Occipital lobe (tissue), 3 donors: ENCODE measurements at places on chromosomes 2 and 18. TPM values are rescaled to one million over a fixed set of nuclear protein-coding genes. Genes with fewer than 3 reads are reported as not detected.
A peak's percentile ranks its signal among the peaks of the same experiment; 100 is the strongest.

Gene R3HDM1
- total RNA-seq: 360 TPM

Gene AQP12A
- not detected for total RNA-seq

Gene UGT1A10
- total RNA-seq: not detected

Gene KANSL1L
- total RNA-seq: 97.0 TPM

Gene DCDC2C
- 0.62 TPM for total RNA-seq

Gene CGREF1
- total RNA-seq: 17.3 TPM

Gene AQP12B
- total RNA-seq: not detected

Gene DLX2
- total RNA-seq: 3.3 TPM

GRCh38 chr2:216918088-216918680 is 58.3 kb upstream of the TNP1 start:
- no peak for DNase-seq

DNA sequence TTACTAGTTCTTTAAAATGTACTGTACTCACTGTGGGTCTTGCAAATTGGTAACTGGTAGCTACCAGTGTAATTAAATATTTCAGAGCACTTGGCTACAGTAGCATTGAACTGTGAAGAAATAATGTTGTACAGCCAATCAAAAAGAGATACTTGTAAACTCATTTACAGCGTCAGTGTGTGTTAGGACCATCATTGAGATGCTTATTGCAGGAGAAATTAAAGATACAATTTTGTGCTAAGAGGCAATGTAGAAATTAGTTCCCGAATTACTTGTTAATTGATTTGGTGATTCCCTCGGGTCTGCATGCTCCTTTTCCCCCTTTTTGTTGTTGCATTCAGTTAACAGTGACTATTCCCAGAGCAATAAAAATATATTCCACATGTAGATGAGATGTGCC is 330.5 kb downstream of the AGAP1 start:
- DNase-seq: no peak

DNA sequence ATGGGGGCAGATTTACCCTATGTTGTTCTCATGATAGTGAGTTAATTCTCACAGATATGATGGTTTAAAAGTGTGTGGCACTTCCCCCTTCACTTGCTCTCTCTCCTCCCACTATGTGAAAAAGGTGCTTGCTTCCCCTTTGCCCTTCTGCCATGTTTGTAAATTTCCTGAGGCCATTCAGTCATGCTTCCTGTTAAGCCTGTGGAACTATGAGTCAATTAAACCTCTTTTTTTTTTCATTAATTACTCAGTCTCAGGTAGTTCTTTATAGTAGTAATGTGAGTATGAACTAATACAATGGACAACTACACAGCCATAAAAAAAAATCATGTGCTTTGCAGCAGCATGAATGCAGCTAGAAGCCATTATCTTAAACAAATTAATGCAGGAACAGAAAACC is 118.5 kb downstream of the CALCRL start:
- DNase-seq: no peak

- DNase-seq: no peak
These were observed 75.8 kb downstream of the DYNC1I2 start for GRCh38 chr2:171762879-171763573.

GRCh38 chr18:9066817-9067306 is 35.6 kb upstream of the NDUFV2 start:
- DNase-seq: no peak

GRCh38 chr2:237866101-237866621 is 6.7 kb downstream of the RAMP1 start:
- DNase-seq: no peak

DNA sequence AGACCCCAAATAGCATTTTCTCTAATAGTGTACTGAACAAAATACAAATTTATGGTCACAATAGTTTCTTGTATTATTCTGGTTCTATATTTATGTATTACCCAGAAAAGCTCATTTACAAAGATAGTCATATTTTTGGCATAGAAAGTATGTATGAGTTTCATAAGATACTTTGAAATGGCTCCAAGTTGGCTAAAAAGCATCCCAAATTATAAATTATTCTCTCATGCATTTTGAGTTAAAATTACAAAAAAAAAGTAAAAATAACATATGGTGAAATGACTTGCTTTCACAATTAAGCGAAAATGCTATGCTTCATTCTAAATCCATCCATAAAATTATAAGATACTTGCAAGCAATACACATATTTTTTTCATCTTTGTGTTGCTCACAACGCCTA is 530.7 kb downstream of the ZNF804A start:
- DNase-seq: no peak

GRCh38 chr2:128466376-128466775 is 147.7 kb upstream of the HS6ST1 start:
- DNase-seq: peak; percentile 27

DNA sequence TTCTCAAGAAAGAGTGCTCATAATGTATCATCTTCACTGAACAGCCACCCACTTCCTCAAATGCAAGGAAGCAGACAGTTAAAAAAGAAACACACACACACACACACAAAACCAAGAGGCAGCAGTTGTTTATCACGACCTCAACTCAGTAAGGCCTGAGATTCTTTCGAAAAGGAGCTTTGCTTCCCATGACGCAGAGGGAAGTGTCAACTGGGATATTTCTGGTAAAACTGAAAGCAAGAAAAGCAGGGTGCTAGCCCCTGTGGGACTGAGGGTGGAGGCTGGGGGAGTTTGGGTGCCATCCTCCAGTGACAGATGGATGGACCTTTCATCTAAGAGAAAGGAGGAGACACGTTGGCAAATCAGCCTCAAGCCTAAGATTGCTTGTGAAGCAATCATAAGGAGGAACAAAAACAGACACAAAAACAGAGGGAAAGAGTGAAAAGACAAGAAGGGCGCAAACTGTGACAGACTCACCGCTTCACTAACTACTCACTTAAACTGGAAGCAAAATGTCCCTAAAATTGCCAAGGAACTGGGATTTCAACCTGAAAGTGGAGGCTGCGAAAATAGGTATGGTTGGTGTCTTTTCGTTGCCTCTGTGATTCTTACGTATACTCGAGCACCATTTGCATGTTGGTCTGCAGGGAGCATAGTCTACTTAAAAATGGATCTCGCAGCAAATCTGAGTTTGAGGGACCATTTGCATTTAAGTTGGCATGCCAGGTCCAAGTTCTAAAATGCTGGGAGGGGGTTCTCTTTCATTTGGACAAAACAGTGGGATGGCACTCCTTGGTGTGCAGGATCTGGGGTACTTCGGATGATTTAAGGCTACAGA is at the start of gene ARHGAP25:
ARHGAP25 (plus strand) TSS at position 124 of the 838 bp plus-strand sequence; CDS start at position 513, 389 bp downstream.
- no peak for DNase-seq
